Brain microvascular endothelial cell (primary cell): ENCODE measurements at places on chromosomes 11 and 22.

GRCh38 chr11:12110714-12111548 lies 541 bp downstream of the MICAL2 start:
- no peak for DNase-seq

GRCh38 chr11:74044538-74044937 lies 35.7 kb upstream of the UCP3 start:
- DNase-seq = no peak

DNA sequence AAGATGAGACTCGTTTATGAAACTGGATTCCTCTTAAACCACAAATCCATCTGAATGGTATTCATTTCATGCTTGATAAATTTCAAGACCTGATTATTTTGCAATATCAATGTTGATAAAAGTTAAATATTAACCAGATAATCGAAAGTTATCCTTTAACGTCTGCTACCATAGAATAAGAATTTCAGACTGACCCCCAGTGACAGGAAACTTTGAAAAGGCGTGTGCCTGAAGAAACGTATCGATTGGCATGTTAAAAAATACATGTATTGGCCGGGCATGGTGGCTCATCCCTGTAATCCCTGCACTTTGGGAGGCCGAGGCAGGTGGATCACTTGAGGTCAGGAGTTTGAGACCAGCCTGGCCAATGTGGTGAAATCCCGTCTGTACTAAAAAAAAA lies 13.9 kb downstream of the SCGB1A1 start:
- DNase-seq = no peak

DNA sequence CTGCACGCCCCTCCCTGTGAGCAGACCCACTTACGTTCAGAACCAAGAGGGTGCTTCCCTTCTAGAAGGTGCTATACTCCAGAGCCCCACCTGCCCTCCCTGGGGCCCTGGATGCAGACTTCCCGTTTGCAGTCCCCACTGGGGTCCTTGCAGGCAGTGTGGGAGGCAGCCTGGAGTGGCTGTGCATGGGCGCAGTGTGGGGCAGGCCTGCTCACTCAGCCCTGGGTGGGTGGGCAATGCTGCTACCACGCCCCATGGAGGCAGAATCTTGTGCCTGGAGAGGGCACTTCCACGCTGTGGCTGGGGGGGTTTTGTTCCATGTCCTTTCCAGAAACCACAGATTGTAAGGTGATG lies 116.2 kb downstream of the KCNQ1OT1 start:
- DNase-seq = no peak

DNA sequence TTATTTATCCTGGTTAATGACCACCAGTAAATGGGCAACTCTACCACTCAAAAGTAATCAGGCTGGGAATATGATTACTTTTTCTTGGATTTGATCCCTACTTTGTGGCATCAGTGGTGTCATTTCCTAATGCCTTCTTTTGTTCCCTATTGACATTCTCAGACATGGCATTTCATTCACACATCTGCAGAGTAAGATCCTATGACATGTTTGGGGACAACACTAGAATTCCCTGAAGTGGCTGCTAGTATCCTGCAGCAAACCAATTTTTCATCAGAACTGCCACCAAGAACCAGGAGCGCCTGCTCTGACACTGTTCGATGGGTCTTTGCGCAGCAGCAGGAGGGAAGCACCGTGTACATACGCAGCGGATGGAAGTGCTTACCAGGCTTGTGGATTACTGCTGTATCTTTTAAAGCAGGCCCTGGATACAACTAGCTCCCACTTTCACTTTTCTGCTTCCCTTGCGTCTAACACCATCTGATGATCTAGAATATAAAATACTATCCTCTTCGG lies 97.7 kb downstream of the LARGE2 start:
- no peak for DNase-seq

DNA sequence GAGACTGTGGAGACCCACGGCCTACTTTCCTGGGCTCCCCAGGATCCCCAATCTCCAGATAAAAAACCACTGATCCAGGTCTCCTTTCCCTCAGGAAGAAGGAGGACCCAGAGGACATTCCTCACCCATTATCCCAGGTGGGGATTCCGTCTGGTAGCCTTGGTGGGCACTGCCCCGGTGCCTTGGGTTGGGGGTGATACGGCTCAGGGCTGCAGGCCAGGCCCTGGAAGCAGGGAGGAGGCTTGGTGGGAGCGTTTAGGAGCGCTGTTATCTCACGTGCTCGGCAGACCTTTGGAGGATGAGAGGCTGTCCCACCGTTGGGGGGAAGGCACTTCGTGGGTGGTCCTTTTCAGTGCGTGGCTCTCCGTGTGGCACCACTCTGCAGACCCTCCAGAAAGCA lies 926.3 kb downstream of the BRD1 start:
- DNase-seq = no peak

GRCh38 chr11:272195-272930 lies 5.8 kb upstream of the NLRP6 start:
- no peak for DNase-seq

DNA sequence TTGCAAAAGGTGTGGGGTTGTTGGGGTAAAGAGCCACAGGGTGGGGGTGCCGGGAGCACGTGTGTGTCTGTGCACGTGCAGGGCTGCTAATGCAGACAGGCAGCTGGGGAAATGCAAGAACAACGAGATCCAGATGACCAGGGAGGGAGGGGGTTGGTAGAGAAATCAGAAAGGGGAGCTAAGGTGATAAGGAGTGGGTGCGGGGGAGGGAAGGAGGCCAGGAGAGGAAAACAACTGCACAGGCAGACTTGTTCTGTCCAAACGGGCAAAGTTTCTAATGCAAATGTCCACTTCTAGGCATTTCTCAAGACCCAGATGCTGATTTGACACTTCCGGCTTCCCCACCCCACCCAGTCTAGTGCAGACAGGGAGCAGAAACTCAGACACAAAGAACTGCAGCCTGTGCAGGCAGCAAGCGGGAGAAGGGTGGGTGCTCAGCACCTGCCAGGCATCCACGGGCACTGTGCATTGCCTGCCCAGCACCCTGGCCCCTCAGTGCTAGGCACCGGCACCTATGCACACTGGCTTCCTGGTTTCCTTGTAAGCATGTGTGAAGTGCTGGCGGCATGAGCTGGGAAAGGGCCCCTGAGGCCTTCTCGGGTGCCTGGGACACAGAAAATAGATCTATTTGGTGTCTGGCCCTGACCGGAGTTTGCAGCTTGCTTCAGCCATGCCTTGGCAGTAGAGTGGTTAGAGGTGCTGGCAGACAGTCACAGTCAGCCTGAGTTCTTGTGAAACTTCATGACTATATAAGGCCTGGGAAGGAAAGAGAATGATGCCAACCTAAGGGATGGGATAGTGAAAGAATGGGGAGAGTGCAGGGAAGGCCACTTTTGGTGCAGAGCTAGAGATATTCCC lies 220.1 kb upstream of the SORL1-AS1 start:
- no peak for DNase-seq
